Stimulated activated CD8-positive, alpha-beta memory T cell treated with anti-CD3 and anti-CD28 coated beads, Interleukin-4, amount 100 ng/mL, for 48 hours (primary cell): ENCODE measurements at places on chromosomes 5 and 9.
A peak's percentile ranks its signal among the peaks of the same experiment; 100 is the strongest.

DNA sequence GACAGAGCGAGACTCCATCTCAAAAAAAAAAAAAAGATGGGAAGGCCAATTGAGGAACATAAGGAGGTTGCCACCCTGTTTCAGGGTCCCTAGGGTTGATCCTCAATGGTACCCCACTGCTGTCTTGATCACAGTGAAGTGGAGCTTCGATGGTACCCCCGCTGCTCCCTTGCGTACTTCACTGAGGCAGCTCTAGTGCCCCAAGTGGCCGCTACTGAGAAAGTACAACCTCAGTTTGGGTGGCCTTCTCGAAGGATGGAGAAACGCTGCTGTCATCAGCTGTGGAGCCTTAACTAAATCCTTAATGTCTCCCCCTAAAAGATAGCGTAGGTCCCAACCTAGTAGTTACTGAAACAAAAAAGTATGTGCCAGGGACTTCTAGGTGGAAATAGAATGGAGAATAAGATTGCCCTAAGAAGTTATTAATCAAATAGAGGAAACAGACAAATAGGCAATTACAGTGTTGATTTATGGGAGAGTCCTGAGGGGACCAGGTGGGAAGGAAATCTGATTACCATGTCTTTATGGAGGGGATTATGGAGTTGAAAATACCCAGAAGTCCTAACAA, 6.3 kb downstream of the TESK1 start:
- DNase-seq, result peak; percentile 70

DNA sequence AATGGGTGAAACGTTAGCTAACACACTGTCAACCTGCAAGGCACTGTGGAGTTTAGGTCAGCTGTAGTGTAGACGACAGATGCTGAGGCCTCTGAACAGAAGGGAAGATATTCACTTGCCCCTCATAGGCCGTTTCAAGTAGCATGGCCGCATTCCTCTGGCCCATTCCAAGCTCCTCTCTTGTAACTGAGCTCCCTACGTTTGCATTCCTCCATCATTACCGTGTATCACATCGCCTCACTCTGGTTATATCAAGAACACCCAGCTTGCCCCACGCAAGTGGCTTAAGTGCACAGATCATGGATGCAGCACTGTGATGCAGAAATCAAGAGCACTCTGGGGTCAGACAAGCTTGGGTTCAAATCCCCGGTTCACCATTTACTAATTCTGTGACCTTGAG, 43.3 kb downstream of the PRELID2 start:
- DNase-seq, result no peak

GRCh38 chr9:96430377-96430776, 12.2 kb upstream of the ZNF367 start:
- DNase-seq, result no peak

DNA sequence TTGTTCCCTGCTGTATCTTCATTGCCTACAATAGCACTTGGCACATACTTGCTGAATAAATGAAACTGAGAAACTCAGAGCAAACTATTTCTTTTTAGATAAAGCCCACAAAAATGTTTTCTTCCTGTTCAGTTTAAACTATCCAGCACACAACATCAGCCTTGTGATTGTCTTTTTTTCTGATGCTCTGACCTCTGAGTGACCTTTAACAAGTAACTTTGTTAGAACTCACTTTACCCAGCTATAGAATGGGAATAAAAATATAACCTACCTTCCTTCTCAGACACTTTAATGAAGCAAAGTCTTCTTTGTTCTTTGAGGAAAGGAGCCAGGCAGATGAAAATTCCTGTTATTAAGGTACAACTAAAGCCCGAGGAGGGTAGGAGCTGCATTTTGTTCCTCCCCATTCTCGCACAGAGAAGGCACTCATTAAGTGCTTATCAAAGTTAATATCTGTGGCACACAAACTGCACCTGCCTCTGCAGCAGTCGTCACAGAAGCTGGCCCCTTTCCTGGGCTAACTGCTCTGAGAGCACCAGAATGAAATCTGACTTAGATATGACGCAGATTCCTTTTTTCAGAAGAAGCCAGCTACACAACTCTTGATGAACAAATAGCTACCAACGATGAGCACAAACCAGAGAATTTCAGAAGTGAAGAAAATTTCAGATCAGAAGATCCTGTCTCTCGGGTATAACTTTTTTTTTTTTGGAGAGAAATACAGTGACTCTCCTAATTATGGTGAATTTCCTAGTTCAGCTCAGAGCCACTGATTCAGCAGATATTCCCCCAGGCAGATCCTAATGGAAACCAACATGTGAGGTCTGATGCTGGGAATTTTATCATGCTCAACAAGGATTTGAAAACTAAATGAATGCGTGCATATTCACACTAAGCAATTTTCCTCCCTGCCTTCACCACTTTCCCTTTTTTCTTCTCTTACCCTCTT, 31.0 kb upstream of the NR3C1 start:
- peak; percentile 65 for DNase-seq

DNA sequence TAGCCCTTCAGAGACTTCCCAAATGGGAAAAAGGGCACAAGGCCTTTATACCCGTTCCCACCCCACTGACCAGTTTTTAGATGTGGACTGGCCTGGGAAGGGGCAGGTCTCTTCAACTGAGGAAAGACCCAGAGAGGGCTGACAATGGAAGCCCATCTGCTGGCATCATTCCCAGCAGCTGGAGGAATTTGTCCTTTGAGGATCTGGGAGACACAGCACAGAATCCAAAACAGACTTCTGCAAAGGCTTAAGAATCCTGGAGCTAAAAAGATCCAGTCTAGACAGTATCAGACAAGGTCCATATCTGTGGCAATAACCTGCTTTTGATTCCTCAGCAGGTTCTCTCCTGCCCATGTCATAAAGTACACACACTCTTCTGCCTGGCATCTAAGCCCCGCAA, 329.2 kb downstream of the TMEM167A start:
- no peak for DNase-seq

DNA sequence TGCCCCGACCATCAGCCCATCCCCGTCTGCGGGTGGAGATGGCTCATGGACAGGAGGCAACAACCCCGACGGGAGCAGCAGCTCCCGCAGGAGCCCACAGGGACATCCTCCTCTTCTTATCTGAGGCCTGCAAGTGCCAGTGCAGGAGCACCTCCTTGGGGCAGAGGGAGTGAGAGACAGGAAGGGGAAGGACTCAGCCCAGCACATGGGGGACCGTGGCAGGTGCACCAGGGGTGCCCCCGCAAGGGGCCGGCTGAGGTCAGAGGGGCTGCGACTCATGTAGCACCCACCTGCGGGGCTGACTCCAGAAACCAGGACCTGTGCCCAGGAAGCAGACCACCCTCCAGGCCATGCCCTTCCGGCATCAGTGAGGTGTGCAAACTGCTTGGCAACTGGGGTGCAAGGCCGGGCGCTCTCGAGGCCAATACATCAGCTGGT, 259.8 kb upstream of the ADAMTS16 start:
- no peak for DNase-seq

- no peak for DNase-seq
Observed at GRCh38 chr5:31064215-31064614, 129.3 kb upstream of the CDH6 start.

GRCh38 chr9:128120741-128121465, 6.6 kb downstream of the PTGES2 start:
- DNase-seq, result no peak

- no peak for DNase-seq
Observed at GRCh38 chr5:168137265-168137664, 154.2 kb upstream of the WWC1 start.

DNA sequence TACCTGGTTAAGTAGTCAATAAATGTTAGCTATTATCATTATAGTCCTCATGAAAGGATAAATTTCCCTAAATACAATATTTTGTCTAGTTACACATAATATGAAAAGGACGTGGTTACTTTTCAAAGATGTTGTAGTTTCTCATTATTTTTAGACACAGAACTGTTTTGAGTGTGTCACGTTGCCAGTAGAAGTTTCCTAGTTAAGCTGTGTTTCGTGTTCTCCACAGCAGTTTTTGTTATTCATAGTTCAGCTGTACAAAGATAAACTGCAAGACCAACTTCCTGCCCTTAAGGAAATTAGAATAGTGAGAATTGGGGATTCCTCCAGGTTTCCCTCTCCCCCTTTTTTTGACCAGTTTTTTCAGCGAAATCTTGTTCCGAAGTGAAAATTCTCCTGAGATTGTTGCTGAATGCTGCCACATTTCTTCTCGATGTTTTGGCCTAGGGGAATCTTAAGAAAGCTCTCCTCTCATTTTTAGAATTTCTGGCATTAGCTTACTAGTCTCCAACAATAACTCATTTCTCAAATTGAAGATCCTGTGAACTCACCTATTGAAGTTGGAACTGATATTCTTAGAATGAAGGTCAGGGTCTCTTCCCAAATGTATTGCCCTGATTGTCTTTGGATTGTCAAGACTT, 176.1 kb downstream of the PAM start:
- DNase-seq, result no peak

- no peak for DNase-seq
Observed at GRCh38 chr5:181059297-181060230, 19.5 kb downstream of the BTNL9 start.

DNA sequence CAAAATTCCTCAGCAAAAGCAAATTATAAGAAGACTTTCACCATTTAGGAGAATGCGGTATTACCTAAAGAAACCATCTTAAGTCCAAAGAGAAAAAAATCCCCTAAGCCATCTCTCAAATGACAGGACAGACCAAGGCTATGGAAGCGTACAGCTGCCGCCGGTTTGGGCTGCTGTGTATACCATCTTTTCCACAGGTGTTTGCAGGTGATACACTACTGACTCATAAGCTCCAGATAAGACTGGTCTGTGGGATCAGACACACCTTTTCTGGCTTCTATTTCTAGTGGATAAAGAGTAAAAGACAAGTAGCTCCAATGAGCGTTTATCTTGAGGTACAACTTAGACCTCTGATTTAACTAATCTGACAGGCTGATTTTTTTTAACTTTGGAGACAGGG, 7.7 kb downstream of the CDKN2AIPNL start:
- DNase-seq, result no peak
